ENCODE measurements at places on chromosomes 11 and 22.
A peak's percentile ranks its signal among the peaks of the same experiment; 100 is the strongest.

DNA sequence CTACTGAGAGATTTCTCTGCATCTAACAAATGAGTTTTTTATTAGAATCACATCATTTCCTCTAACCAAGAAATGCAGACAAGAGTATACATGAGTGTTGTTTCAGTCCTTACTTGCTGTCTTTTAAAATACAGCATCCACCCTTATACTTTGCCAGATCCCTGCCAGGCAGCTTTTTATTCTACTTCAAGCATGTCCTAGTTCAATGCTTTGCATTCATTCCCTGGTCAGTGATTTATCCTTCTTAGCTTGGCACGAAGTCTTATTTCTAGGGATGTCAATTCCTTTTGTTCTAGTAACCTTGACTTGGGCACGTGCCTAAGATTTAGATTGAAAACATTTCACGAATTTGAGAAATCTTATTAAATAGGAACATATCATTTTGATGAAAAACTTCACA lies 307.2 kb upstream of the MPPED2 start:
- DNase-seq, result no peak

- peak; percentile 5 for DNase-seq
These were observed 20.8 kb upstream of the CLNS1A start for GRCh38 chr11:77658213-77659013.

DNA sequence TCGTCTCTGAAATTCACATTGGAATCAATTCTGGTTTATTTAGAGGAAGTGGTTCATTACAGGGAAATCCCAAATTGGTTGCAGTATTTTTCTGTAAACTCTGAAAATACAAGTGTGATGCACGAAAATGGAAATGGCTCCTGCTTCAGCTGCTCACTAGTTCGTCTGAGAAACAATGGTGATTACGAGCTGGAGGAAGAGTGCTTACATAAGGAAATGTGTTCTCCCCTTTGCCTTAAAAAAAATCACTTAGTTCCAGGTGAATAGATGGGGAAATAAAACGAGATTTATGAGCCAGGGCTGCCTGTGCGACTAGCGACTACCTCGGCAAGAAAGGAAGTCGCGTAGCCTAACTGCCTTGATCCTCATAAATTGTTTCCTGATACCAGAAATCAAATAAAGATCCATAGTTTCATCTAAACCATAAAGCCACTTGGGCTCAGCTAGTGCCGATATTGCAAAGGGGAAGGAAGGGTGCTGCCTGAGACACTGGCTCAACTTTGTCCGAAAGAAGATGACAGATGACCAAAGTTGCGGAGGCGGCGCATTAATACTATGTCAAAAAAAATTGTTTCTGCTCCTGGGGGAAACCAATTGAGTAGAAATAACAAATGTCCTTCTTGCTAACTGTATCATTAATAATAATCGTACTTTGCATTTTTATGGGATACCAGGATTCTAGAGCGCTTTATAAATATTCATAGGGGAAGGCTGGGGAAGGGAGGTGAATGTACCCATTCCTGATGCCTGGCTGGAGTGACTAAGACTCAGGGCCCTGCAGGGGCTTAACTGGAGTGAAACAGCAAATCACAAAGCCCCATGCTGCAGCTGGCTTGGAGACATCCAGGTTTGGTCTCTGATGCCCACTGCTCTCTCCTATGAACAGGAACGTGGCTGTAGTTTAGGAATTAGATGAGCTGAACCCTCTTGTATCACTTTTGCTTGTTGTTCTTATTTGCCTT lies 185.7 kb downstream of the BLID start:
- peak; percentile 82 for DNase-seq

DNA sequence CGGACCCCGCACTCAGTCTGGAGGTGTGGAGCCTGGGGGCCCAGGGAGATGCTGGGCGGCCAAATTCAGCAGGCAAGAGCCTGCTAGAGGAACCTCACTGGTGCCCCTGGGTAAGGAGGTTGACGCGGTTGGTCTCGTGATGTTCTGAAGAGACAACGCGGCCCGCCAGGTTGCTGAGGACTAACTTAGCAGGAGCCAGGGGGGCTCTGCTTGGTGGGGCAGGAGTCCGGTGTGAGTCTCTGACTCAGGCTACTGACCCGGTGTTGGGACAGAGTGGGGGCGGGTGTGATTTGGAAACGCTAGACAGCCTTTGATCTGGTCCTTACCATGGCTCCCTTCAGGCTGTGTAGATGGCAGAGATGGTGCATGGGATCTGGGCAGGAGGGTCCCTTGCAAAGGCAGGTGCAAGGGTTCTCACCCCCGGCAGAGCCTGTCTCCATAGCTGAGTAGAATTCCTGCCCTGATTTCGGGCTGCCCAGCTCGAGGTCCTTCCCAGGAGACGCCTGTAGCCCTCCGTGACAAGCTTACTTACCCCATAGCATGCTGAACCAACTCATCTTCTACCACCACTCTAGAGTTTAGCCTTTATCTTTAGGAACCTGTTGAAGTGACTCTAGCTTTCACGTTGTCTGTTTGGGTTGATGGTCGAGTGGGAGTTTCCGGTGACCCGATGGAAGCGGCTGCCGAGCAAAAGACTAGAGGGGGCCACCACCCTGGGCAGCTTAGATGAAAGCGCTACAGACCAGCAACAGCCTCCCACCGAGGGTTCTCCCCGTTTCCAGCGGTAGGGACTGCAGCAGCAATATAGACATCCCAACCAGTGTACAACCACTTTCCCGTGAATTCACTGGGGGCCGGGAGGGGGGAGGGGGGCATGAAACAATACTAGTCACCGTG lies 38.4 kb downstream of the KCNC1 start:
- DNase-seq, result no peak

GRCh38 chr11:23509023-23509422 lies 648.7 kb upstream of the CCDC179 start:
- DNase-seq, result peak; percentile 97

GRCh38 chr11:24591283-24591682 lies 94.4 kb downstream of the LUZP2 start:
- DNase-seq, result no peak

DNA sequence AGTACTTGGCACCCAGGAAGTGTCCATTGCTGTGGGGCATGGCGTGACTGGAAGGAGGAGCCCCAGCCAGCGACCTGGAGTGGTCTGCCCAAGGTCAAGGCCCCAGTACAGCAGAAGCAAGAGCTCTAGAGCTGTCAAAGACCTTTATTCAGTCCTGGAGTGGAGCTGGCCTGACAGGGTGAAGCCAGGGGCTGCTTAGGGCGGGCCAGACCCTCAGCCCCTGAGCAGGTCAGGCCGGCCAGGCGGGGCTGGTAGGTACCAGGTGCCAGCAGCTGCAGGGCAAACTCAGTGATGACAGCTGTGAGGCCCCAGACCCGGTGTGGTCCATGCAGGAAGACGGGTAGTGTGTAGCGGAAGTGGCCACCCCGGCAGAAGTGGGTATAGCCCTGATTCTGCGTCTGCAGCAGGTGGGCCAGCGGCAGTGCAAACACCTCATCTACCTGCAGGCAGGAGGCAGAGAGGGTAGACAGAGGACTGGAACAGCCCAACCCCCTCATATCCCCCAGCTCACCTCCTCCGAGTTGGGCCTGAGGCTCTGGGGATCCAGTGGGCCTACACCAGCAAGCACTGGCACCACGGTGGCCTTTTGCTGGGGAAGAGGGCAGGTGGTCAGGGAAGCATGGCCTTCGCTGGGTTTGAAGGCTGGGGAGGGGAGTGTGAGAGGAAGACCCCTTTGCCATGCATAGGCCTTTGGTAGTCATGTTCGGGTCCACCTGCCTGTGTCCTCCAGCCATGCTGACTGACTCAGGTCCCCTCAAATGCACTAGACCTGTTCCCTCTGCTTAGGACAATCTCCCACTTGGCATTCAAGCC lies 1.7 kb downstream of the NUDT8 start:
- no peak for DNase-seq

DNA sequence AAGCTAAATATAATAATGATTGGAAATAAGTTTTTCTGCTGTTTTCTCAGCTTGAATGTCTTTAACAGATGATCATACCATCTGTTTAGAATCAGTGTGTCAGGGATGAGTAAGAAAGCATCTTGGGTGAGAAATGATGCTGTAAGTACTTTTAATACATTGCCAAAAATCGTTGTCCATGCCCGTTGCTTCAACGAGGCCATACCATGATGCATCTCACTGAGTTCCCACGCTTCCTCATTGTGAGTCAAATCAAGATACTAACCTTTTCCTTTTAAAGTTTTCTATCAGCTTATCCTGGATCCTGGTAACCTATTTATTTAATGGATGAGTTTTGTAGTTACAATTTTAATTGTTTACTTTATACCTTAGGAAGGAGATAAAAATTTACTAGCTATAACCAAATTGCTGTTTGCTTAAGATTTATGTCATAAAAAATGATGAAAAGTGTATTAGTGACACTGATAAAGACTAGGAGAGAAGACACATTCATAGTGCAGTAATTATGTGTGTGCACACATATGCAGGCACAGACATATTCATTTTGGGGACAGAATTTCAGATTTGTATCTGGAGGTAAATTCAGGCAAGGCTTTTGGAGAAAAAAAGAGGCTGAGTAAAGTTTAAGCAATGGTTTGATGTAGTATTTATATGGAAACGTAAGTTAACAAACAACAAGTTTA lies 154.8 kb downstream of the UVRAG start:
- no peak for DNase-seq

DNA sequence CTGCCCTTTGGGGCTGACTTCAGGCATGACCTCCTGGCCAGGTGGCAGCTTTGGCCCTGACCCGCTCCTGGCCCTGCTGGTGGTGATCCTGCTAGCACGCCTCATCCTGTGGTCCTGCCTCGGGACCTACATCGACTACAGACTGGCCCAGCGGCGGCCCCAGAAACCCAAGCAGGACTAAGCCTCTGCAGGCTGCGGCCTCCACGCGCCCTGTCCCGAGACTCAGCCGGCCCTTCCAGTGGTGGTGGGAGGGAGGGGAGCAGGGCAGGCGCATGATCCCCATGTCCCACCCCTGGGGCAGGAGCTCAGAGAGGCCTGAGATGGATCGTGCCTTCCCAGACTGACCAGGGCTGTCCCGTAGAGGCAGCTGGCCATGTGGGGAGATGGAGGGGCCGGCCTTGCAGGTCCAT lies 2.1 kb downstream of the SMIM38 start:
- DNase-seq, result no peak

DNA sequence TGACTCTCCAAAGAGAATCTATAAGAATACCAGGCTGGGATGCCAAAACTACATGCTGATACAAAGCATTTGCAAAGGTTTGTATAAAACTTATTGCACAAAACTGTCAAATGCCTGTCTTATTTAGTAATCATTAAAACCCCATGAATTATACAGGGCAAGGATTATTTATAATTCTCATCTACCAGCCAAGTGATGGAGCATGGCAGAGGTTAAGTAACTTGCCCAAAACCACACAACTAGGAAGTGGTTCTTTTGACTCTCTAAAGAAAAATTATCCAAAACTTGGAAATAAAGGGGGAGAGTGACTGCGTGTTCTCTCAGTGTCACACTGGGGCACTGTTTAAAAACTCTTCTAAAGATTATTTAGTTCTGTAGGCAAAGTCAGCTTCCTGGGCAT lies 17.4 kb upstream of the CLMP start:
- DNase-seq, result no peak

- DNase-seq, result no peak
These were observed 16.6 kb upstream of the TSKU start for GRCh38 chr11:76766521-76766920.

DNA sequence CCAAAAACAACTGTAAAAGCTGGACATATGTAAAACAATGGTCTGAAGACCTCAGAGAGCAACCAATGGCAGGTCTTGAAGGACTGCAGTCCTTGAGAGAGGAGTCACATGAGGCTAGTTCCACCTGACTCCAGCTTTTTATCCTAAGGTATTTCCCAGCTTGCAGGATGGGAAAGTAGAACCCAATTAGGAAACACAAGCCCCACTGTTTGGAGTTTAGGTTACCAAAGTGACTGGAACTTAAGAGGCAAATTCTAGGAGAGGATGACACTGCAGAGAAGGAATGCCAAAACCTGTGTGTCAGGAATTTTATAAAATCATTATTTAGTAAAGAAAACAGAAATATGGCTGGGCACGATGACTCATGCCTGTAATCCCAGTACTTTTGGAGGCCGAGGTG lies 18.4 kb downstream of the OR2AT4 start:
- DNase-seq, result peak; percentile 36

DNA sequence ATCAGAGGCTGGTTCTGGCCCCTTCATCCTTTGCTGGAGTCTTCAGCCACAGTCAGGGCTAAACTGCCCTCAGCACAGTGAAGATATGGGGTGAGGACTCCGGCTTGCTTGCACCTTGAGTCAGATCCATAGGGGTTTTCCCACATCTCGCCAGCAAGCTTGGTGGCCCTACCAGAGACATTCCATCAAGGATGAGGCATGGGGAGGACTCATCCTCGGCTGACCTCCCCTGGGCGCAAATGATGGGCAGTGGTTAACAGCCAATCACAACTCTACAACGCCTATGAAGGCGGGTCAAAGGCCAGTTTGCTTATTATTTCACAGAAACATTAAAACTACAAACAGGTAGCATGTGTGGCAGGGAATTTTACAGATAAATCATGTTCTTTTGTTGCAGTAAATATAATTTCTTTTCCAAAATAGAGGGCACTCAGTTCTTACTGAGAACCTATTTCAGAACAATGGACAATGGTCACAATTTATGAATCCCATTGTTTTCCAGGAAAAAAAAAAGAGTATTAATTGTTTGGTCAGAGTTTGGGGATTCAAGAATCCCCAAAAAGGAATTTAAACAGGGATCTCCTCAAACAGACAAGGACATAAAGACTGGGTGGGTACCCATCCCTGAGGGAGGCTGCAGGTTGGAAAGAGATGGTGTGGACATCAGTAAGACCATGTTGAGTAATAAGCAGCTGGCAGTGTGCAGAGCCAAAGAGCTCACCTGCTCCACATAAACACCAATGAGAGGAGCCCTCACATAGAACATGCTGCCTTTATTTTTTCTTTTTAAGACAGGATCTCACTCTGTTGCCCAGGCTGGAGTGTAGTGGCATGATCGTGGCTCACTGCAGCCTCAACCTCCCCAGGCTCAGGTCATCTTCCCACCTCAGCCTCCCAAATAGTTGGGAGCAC lies 14.8 kb downstream of the PLAAT3 start:
- DNase-seq, result peak; percentile 84

- no peak for DNase-seq
These were observed 637.8 kb upstream of the CCDC90B start for GRCh38 chr11:83923961-83924360.

DNA sequence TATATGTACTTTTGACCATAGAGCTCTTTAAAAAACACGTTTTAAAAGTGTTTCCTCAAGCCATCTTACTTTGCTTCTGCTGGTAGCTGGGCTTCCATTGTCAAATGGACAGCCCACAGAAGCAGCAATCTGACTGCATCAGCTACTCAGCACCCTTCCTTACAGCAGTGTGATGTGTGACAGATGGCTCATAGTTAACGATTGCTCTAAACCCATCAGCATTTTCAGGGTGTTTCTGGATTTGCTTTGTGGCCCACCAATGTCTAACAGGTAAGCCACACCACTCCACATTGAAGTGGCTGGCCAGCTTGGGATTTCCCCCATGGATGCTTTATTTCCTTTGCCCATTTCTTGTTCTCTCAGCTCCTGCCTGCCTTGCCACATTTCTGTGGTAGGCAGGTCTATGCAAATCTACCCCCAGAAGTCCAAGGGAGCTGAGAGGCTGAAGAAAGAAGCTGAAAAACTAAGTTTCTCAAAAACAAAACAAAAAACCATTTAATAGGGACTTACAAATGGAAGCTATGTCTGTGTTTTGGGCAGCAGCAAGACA lies 7.3 kb upstream of the FAR1 start:
- DNase-seq, result no peak

All from renal cortical epithelial cell (primary cell).